ENCODE measurements at places on chromosomes 1 and 21.
A peak's percentile ranks its signal among the peaks of the same experiment; 100 is the strongest.

DNA sequence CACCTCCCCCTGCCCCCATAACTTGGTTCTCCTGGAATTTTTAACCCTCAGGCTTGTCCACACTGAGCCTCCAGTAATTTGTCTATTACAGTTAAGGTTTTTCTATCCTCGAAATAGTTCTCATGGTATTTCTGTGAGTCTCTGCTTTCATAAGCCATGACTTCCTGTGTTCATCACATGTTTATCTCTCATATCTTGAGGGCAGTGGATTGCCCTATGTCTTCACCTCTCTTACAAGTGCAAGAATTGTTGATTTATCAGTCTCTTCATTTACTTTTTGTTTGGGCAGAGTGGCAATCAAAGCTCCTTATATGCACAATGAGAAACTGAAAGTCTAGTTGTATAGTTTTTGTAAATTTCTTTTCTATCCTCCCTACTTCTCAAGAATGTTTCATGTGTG, 328.4 kb downstream of the PLA2G4A start:
- no peak for DNase-seq

DNA sequence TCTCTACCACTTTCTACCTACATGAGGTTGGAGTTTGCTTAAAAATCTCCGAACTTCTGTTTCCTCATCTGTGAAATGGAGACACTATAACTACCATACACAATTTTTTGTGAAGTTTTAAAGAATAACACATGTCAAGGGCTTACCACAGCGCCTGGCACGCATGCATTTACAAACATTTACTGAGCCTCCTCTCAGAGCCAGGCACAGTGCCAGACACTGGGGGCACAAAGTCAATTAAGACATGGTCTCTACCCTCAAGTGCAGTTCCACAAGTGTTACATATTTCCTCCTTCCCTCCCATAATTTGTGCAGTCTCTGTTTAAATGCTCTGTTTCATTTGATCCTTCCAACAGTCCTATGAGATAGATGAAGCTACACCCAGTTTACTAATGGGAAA, 356.4 kb upstream of the ESRRG start:
- no peak for DNase-seq

GRCh38 chr1:227559926-227560325, 3.4 kb upstream of the ZNF678 start:
- DNase-seq, result no peak

GRCh38 chr21:45497846-45498645, 44.2 kb downstream of the SLC19A1 start:
- DNase-seq, result no peak

- peak; percentile 40 for DNase-seq
Observed at GRCh38 chr1:175887981-175888428, 144.6 kb upstream of the TNR start.

DNA sequence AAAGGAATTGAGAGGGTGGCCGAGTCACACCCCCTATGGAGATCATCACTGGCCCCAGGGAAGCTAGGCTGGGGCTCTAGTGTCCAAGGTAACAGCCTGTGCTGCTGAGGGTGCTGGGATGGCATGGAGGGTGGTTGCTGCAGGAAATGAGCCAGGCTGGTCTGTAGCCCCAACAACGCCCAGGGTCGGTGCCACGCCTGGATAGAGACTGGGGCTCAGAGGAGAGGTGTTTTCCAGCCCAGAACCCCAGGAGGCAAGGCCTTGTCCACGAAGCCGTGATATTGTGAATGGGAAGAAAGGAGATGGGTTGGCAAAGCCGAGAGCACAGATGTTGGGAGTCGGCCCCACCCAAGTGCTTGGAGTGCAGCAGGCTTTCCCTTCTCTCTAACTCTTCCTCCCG, 68.9 kb upstream of the ACTRT2 start:
- no peak for DNase-seq

GRCh38 chr1:160742428-160743127, 3.5 kb downstream of the SLAMF7 start:
- no peak for DNase-seq

GRCh38 chr21:42465803-42466127, 30.3 kb downstream of the RSPH1 start:
- no peak for DNase-seq

GRCh38 chr1:244273845-244274619, 177.7 kb downstream of the ADSS2 start:
- DNase-seq, result peak; percentile 99

DNA sequence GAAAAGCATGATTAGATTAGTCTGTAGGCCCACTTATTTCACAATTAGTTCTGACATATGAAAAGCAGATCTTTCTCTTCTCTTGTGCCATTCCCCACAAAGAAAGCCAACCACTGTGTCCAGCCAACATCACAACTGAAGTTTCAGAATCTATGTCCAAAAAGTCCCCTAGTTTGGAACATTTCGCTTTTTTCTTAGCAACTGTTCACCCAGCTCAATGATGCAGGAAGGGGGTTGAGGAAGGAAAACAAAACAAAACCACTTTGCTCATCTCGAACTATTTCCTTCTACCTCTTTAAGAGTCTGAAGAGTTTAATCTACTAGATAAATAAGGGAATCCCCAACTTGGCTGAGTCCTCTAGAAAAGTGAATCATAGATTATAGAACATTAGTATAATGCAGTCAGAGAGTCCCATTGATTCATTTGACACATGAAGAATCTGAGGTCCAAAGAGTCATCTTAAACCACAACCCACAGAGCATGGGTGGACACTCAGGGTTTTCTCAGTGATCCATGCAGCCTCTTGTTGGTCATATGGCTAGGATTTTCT, 159.3 kb upstream of the SGIP1 start:
- peak; percentile 90 for DNase-seq

GRCh38 chr1:225508538-225509375, 80.9 kb upstream of the LBR start:
- DNase-seq, result peak; percentile 99

- DNase-seq, result peak; percentile 8
Observed at GRCh38 chr1:1943834-1944570, 24.9 kb upstream of the TMEM52 start.

- peak; percentile 65 for DNase-seq
Observed at GRCh38 chr1:235923466-235924021, 56.8 kb upstream of the LYST start.

- DNase-seq, result no peak
Observed at GRCh38 chr1:235997931-235998330, 67.0 kb downstream of the NID1 start.

- DNase-seq, result no peak
Observed at GRCh38 chr1:77056525-77056924, 162.7 kb downstream of the PIGK start.

GRCh38 chr1:239841631-239842030, 250.1 kb upstream of the FMN2 start:
- no peak for DNase-seq

Data from fibroblast of the aortic adventitia (primary cell).